ENCODE measurements at places on chromosomes 5 and 9.

GRCh38 chr9:99690573-99690972 is 131.1 kb upstream of the NR4A3 start:
- DNase-seq: no peak

GRCh38 chr5:175681045-175681967 is 23.4 kb downstream of the HRH2 start:
- no peak for DNase-seq

GRCh38 chr9:114771889-114772288 is 34.0 kb downstream of the TNFSF15 start:
- DNase-seq: no peak

DNA sequence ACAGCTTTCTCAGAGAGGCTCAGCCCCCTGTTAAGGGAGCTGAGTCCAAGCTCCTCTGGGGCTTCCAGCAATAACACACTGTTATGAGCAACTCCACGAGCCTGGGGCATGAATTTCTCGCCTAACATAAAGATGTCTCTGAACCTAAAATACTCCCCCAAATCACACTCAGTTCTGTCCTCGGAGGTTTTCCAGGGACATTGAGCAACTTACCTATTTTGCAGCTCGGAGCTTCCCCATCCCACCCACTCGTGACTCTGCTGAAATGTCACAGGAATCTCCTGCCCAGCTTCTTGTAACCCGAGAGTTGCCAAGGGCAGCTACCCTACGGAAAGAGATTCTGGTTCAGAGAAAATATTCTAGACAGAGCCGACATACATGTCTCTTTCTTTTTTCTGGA is 47.1 kb upstream of the SMIM23 start:
- DNase-seq: no peak

- no peak for DNase-seq
These were observed 949 bp downstream of the SERINC5 start for GRCh38 chr5:80254767-80255430.

DNA sequence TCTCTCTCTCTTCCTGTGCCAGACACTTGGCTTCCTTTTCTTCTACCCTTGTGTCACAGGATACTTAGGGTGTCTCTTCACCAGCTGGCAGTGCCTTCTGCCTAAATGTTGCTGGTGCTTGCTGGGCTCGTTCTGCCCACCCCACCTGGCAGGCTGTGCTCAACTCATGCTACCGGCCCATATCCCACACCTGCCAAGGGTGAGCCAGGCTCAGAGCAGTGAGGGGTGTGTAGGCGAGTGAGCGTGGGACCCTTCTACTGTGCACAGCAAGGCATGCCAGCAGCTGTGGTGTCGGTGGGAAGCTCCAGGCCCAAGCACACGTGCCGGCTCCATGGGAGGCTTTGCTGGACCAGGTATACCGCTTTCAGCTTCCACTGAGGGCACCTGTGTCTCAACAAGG is 1626.7 kb upstream of the ACO1 start:
- no peak for DNase-seq
